ENCODE measurements at places on chromosomes 6 and 20.

- no peaks in the 10 kb centered on the region for H3K36me3 ChIP-seq
- H3K4me1 ChIP-seq = peaks cover 3% of the 10 kb centered on the region
- H3K27ac ChIP-seq = no peak overlapping the region
- H3K4me3 ChIP-seq = no peak overlapping the region
- no peaks in the 10 kb centered on the region for H3K27me3 ChIP-seq
- DNase-seq = no peak
These were observed 64.2 kb downstream of the DLL1 start for GRCh38 chr6:170226647-170227046.

DNA sequence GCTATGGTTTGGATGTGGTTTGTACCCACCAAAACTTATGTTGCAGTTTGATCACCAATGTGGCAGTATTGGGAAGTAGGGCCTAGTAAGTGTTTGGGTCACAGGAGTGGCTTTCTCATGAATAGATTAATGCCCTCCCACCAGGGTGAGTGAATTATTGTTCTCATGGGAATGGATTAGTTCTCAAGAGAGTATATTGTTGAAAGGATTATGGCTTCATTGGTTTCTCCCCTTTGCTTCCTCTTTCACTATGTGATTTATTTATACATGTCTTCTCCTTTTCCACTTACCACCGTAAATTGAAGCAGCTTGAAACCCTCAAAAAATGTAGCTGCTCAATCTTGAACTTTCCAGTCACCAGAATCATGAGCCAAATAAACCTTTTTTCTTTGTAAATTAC is 10.8 kb downstream of the UFL1 start:
- peaks cover 65% of the 10 kb centered on the region for H3K36me3 ChIP-seq
- no peak for DNase-seq
- H3K27ac ChIP-seq = no peak overlapping the region
- no peak overlapping the region for H3K4me3 ChIP-seq
- no peaks in the 10 kb centered on the region for H3K4me1 ChIP-seq
- H3K27me3 ChIP-seq = no peaks in the 10 kb centered on the region

DNA sequence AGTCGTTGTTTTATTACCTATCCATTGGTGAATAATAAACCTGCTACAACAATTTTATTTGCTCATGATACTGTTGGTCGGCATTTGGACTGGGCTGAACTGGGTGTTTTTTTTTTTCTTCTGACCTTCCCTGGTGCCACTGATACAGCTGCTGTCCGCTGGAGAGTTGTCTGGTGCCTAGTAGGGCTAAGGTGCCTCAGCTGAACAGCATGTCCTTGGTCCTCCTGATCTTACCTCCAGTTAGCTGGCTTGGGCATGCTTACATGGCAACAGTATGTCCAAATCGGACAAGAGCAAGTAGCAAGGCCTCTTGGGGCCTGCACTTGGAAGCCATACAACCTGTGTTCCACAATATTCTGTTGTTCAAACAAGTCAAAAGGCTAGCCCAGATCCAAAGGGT is 563.4 kb downstream of the BMP2 start:
- H3K36me3 ChIP-seq = no peaks in the 10 kb centered on the region
- no peaks in the 10 kb centered on the region for H3K27me3 ChIP-seq

- H3K4me1 ChIP-seq = peaks cover 10% of the 10 kb centered on the region
- H3K4me3 ChIP-seq = no peak overlapping the region
- peaks cover 10% of the 10 kb centered on the region for H3K27me3 ChIP-seq
- DNase-seq = peak; percentile 9
- H3K36me3 ChIP-seq = no peaks in the 10 kb centered on the region
These were observed 6.1 kb upstream of the RWDD1 start for GRCh38 chr6:116564921-116565872.

DNA sequence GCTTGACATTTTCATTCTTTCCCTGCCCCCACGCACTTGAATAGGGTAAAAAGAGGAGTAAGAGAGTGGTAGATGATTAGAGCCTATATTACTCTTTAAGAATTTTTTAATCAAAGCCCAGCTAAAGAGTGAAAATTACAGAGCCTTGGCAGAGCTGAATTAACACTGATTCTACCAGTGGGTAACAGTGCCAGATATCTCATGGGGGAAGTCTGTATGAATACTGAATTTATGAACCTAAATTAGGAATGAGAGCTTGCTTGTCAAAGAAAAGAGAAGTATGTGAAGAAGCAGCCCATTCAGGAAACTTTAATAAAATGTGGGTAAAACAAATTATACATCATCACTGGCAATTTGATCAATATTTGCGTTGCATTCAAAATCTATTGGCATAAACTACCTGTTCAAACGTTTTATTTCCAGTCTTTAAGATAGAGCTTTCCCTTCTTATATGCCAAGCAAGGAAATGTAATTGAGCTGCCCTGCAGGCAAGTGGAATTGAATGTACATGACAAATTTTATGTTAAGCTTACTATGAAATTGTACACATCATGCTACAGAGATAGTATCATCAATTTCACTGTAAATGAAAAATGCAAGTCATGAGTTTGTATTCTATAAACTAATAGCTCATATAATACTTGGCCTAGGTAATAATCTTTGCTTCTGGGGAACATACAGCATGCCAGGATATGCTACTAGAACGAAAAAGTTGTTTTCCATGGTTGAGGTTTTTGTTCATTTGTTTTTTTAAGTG is 14.5 kb downstream of the SOBP start:
- peaks cover 7% of the 10 kb centered on the region for H3K27me3 ChIP-seq
- H3K36me3 ChIP-seq = no peaks in the 10 kb centered on the region
- no peak for DNase-seq
- H3K27ac ChIP-seq = no peak overlapping the region

DNA sequence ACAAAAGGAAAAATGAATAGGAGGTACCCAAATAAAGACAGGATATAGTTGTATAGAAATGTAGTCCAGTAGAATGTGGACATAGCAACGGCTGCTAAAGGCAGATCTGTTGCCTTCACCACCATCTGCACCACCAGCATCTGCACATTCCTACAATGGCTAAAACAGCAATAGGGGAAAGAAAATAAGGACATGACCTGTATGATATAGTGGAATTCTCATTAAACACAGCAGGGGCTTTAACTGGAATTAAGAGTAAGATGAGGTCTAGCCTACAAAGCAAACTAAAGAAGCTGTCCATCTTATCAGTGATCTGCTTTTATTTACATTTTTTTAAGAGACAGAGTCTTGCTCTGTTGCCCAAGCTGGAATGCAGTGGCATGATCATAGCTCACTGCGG is 26.8 kb upstream of the SCAF8 start:
- no peak for DNase-seq
- no peak overlapping the region for H3K27ac ChIP-seq
- no peak overlapping the region for H3K4me3 ChIP-seq
- H3K36me3 ChIP-seq = no peaks in the 10 kb centered on the region
- no peaks in the 10 kb centered on the region for H3K4me1 ChIP-seq

- no peaks in the 10 kb centered on the region for H3K27me3 ChIP-seq
- DNase-seq = no peak
- H3K27ac ChIP-seq = no peak overlapping the region
- no peaks in the 10 kb centered on the region for H3K36me3 ChIP-seq
These were observed 229.3 kb downstream of the QKI start for GRCh38 chr6:163643866-163644265.

DNA sequence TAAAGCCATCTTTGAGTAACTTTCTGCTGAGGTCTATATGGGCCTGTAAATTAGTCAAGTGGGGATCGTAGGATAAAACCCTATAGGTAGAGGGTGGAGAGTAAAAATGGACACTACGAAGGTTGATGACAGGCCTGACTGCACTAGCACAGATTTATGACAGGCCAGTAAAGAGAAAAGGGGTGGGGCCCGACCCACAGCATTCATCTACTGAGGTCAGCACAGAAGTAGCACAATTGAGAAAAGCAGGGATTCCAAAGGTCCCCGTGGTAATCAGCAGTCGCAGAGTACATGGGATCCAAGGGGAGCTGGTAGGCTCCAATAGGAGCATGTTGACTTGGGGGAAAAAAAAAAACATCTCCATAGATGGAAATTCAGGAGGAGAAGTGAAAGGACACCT is 660.4 kb downstream of the TFAP2A start:
- no peak for DNase-seq
- H3K27me3 ChIP-seq = no peaks in the 10 kb centered on the region
- H3K4me1 ChIP-seq = no peaks in the 10 kb centered on the region

- H3K27ac ChIP-seq = no peak overlapping the region
- peaks cover 18% of the 10 kb centered on the region for H3K36me3 ChIP-seq
These were observed 86.4 kb upstream of the RIPOR2 start for GRCh38 chr6:25022140-25022553.

DNA sequence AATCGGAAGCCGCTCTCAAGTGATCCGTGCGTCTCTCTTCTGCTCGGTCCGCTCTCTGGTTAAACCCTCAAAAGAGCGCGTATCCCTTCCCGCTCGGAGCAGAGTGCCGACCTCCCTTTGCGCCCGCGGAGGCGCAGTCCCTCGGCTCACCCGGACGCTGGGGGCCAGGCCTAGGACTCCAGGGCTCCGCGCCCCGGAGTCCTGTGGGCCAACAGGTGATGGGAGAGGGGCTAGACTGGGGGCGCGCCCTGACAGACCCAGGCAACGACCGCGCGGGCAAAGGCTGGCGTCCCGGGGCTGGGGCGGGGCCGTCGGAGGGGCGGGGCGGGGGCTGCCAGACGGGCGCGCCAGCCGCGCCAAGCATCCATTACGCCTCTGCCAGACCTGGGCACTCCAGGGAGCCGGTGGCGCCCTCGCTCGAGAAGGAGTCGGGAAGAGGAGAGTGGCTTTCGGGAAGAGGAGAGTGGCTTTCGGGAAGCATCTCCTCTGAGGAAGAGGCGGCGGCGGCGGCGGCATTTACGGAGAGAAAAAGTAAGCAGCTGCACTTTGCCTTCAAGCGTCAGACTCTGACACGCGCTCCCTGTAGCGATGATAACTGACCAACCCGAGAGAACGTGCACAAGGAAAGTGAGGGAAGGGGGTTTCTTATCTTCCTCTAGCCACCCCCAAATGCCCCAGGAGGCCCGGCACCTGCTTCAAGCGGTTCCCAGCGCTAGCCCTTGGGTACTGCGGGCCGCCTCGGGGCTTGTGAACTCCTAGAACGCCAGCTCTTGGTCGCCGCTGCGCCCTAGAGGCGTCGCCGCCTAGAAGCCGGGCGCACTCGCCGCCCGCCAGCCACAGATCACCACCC is 2.6 kb downstream of the EPHA7 start:
- H3K27ac ChIP-seq = no peak overlapping the region
- H3K4me1 ChIP-seq = peaks cover 5% of the 10 kb centered on the region
- H3K4me3 ChIP-seq = no peak overlapping the region
- no peaks in the 10 kb centered on the region for H3K36me3 ChIP-seq
- DNase-seq = no peak
- peaks cover 11% of the 10 kb centered on the region for H3K27me3 ChIP-seq

DNA sequence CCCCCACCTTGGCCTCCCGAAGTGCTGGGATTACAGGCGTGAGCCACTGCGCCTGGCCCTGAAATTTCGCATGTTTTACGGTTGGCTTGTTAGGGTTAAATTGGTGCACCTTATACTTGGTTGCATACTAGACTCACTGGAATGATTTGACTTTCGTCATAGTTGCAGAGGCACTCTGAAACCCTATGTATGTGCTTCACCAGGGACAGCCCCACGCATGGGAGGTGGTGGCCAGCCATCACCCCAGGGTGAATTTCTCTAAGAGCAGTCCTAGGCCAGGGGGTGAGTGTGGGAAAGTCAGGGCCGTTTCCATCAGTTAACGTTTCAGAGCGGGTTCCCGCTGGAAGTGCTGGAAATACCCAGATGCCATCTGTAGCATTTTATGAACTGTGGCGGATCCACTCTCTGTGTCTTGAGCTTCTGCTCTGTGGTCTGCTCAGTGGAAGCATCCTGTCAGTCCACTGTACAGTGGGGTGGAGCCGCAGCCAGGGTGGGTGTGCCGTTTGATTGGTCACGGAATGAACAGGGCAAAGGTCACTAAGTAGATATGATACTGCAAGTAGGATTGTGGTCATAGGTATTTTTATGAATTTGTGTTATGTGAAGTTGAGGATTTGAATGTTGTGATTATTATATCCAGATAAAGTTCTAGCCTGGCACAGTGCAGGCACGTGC is 13.2 kb downstream of the DNAJC5 start:
- H3K27ac ChIP-seq = no peak overlapping the region
- no peaks in the 10 kb centered on the region for H3K36me3 ChIP-seq
- H3K4me1 ChIP-seq = peaks cover 22% of the 10 kb centered on the region
- no peaks in the 10 kb centered on the region for H3K27me3 ChIP-seq

- DNase-seq = no peak
- no peaks in the 10 kb centered on the region for H3K27me3 ChIP-seq
- H3K27ac ChIP-seq = no peak overlapping the region
- H3K36me3 ChIP-seq = peaks cover 4% of the 10 kb centered on the region
These were observed 197.5 kb upstream of the SIM1 start for GRCh38 chr6:100662264-100662663.

DNA sequence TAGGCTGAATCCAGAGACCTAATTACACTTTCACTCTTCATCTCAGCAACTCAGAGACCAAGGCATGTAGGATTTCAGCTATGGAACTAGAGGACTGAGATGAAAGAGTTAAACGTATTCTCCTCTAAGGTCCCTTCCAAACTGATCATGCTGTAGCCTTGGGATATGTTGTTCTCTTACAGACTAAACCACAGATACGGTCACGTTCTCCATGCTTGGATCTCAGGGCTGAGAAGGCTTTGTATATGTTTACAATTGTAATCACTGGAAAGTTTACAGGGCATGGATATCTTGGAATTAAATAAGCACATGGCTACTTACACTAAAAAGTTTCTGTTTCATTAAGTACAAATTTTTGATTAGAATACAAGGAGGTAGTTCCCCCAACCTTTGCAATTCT is 50.1 kb downstream of the PKIB start:
- no peaks in the 10 kb centered on the region for H3K27me3 ChIP-seq
- no peaks in the 10 kb centered on the region for H3K36me3 ChIP-seq
- no peak for DNase-seq
- H3K27ac ChIP-seq = no peak overlapping the region
- no peak overlapping the region for H3K4me3 ChIP-seq
- H3K4me1 ChIP-seq = no peaks in the 10 kb centered on the region

DNA sequence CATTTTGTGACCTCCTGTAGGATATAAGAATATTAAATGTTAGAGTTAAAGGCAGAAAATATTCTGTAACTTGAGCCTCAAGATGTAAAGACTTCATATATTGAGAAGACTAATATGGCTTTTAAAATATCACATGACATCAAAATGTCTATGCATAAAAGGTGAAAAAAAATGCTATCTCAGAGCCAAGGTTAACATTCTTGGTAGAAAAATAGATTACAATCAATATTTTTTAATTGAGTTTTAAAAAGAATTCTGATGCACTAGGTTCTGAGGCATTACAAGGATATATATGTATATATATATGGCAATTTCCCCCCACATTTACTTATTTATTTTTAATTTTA is 46.2 kb upstream of the RAB23 start:
- DNase-seq = no peak
- H3K36me3 ChIP-seq = no peaks in the 10 kb centered on the region
- H3K4me1 ChIP-seq = no peaks in the 10 kb centered on the region
- no peak overlapping the region for H3K27ac ChIP-seq

- no peak for DNase-seq
- H3K4me3 ChIP-seq = no peak overlapping the region
- no peaks in the 10 kb centered on the region for H3K4me1 ChIP-seq
- H3K36me3 ChIP-seq = no peaks in the 10 kb centered on the region
- peaks cover 59% of the 10 kb centered on the region for H3K27me3 ChIP-seq
These were observed 10.6 kb downstream of the HEY2 start for GRCh38 chr6:125759959-125760457.

GRCh38 chr20:16575390-16576140 is 2.3 kb upstream of the KIF16B start:
- peaks cover 24% of the 10 kb centered on the region for H3K4me1 ChIP-seq
- no peaks in the 10 kb centered on the region for H3K36me3 ChIP-seq
- DNase-seq = no peak
- H3K27me3 ChIP-seq = no peaks in the 10 kb centered on the region
- H3K4me3 ChIP-seq = peak overlapping the region; percentile 90

All from CD4-positive, CD25-positive, alpha-beta regulatory T cell (primary cell).